ENCODE measurements at places on chromosomes 1 and 21. TPM values are rescaled to one million over a fixed set of nuclear protein-coding genes. Genes with fewer than 3 reads are reported as not detected.

DNA sequence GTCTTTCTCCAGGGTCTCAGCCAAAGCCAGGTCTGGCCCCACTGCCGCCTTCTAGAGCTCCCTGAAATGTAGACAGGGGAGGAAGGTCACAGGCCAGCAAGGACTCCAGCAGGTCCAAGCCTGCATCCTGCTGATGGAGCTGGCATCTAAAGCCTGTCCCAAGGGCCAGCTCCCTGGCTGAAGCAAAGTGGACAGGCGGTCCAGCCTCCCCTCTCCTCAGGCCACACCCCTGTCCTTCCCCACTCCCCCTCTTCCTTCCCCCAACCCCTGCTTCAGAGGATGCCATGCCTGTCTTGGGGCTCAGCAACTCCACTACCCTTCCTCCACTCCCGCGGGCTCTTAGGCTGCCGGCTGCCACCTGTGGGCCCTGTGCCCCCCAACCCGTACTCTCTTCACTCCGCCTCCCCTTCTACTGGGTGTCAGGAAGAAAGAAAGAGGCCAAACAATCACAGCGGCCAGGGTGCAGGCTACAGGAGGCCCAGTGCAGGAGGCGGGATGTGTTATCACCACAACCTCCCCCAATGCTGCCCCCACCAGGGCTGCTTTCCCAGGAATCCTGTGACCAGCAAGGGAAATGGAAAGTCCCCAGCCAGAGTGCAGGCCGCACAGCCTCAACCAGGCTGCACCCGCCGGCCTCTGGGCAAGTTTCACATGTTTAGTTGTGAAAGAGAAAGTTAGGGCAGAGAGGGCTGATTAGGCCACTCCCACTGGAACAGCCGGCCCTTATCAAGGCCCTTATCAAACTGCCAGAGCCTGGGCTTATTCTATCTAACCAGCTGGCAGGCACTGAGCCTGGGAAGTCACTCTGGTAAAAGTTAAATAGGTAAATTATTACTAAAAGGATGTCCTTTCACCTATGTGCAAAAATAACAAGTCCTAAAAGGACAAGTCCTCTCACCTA, 34.1 kb downstream of the ACOT7 start:
- no peak for DNase-seq

- DNase-seq: peak; percentile 55
Observed at GRCh38 chr1:18187054-18187453, 79.5 kb downstream of the IGSF21 start.

GRCh38 chr1:14553711-14554110, 44.8 kb upstream of the KAZN start:
- DNase-seq: peak; percentile 66

ERG gene
- 2.8 TPM for polyA plus RNA-seq

DNA sequence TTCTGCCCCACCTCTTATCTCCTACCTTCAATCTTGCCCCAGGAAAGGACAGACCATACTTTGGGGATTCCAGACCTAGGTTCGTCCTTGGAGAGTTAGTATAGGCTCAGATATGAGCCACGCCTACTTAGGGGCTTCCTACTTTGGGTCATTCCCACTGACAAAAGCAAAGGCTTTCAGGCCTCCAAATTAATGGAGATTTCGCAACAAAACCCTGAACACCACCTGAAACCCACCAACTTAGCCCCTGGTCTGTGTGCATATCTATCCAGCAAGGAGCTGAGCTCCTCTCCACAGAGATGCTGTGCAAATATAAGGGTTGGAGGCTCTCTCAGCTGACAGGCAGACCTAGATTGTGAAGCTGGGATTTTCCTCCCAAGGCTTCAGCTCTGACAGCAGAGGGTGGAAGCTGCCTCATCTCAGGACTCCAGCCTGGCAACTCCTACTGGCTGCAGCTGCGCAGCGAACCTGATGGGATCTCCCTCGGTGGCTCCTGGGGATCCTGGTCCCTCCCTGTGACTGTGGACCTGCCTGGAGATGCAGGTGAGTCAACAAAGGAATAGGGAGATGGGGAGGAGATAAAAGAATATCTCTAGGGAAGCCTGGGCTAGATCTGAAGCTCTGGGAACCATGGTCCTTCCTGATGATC, 2.1 kb downstream of the MPL start:
- DNase-seq: no peak

GRCh38 chr1:110501488-110502132, 17.4 kb downstream of the KCNA10 start:
- no peak for DNase-seq

GRCh38 chr1:225815526-225816178, 5.7 kb downstream of the EPHX1 start:
- no peak for DNase-seq

Measured in brain (organoid and tissue), 16 donors.